ENCODE measurements at places on chromosomes 7 and 10.
A peak's percentile ranks its signal among the peaks of the same experiment; 100 is the strongest.

DNA sequence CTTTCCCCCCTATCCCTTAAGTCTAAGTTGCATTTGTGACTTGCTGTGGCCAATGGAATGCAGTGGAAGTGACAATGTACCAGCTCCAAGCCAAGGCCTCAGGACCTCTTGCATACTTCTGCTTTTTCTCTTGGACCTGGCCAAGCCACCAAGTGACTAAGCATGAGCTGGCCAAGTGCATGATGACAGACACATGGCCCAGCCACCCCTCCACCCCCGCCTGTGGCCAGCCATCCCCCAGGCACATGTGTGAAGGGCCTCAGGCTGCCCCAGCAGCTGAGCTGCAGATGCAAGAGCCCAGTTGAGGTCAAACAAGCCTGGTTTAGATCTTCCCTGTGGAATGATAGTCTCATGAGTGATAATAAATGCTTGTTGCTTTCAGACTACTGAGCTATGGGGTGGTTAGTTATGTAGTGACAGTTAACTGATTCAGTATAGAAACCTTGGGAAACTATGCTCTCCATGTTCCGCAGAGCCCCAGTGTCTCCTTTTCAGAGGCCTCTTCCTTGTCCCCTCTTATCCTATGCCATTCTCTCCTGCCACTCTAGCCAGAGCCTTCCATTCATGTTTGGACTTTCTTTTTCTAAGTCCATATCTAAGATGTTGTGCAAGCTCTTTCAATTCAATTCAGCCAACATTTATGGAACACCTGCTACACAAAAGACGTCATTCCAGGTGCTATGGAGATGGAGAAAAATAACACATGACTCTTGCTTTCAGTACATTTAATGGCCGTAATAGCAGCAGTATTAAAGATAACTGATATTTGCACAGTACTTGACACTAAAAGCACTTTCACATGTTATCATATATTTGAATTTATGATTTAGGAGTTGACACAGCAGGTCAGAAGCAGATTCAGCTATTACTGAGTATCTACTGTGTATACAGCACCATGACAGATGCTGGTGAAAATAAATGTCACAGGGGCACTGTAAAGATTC, 55.5 kb upstream of the LOXL4 start:
- DNase-seq, result peak; percentile 90

- peak; percentile 38 for DNase-seq
These were observed 151.8 kb upstream of the YAE1 start for GRCh38 chr7:39414224-39415035.

- no peak for DNase-seq
These were observed 29.4 kb upstream of the CDH23 start for GRCh38 chr10:71367271-71367670.

GRCh38 chr10:124204726-124205125, 111.3 kb upstream of the CHST15 start:
- no peak for DNase-seq

DNA sequence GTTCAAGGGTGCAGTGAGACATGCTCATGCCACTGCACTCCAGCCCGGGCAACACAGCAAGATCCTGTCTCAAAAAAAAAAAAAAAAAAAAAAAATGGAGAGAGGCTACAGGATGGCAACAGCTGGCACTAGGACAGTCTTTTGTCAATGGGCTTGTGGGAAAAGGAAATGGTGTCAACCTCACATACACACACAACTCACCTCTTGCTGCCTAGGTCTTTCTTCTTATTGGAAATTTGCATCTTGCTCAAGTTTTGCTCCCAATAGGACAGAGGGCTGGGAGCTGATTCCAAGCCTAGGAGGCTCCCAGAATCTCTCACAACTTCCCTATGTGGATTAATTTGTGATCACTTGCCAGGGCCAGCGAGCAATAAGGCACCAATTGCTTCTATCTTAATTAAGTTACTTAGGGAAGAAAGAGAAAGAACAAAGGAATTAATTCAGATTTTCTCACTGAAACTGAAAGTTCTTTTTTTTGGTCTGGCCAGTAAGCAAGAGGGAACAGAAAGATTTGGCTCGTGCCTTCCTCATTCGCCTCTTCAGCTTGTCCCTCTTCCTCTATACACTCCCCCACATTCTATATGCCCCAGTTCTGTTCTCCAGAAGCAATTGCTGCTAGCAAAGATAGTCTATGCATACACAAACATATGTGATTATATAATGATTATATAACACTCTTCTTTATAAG, 33.8 kb downstream of the MAP3K8 start:
- DNase-seq, result no peak

DNA sequence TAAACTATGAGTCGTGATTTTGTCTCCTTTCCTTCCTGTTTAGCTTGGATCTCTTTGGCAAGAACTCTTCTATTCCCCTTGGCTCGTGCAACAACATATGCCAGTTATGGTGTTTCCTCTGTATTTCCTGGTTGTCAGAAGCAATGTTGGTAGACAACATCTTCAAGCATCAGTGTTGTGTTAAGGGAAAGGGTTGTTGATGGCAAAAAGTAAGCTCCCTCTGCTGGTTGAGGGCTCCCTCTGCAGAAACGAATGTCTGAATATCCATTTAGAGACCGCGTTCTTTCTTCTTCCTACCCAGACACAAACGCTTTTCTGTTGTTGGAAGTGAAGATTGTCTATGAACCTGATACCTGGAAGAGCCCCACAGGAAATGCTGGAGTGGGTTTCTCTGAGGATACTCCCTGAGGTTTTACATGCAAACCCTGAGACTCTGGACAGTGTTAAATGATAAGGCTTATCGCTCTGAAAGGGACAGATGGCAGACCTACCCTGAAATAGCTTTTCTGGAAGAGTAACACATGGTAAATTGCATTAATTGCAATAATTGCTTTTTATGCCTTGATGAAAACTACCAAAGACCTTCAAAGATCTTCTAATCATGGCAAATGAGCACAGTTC, 23.5 kb upstream of the C1QL3 start:
- peak; percentile 45 for DNase-seq

DNA sequence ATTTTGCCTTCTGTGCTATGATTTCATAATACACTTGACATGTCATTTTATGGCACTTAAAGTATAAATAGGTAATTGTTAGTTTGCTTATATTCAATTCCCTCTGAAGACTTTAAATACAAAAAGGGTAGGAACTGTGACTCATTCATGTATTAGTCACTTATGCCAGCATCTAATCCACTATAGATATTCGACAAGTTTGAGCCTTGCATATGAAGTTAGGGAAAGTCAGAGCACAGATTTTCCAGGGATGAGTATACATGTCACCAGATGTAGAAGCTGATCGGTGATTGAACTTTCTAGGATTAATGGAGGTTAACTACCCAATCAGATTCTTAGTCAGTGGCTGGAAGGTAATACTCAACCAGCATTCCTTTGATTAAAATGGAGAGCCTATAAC, 1321.5 kb downstream of the XPNPEP1 start:
- DNase-seq, result no peak

GRCh38 chr10:80290474-80291220, 1.2 kb upstream of the MAT1A start:
- DNase-seq, result no peak

GRCh38 chr7:20238754-20239324, 21.7 kb upstream of the MACC1 start:
- DNase-seq, result no peak

- DNase-seq, result peak; percentile 79
These were observed 95.8 kb upstream of the AGBL3 start for GRCh38 chr7:134890246-134891240.

- no peak for DNase-seq
These were observed 215.7 kb downstream of the SFMBT2 start for GRCh38 chr10:7195118-7195517.

GRCh38 chr10:120929166-120929565, 78.0 kb downstream of the WDR11 start:
- DNase-seq, result peak; percentile 7

All from fibroblast of villous mesenchyme (primary cell).